ENCODE measurements at places on chromosomes 2 and 18.

- no peak for DNase-seq
These were observed 71.2 kb downstream of the SPATS2L start for GRCh38 chr2:200377355-200378336.

- no peak for DNase-seq
These were observed 39.3 kb downstream of the TSHZ1 start for GRCh38 chr18:75249672-75250470.

DNA sequence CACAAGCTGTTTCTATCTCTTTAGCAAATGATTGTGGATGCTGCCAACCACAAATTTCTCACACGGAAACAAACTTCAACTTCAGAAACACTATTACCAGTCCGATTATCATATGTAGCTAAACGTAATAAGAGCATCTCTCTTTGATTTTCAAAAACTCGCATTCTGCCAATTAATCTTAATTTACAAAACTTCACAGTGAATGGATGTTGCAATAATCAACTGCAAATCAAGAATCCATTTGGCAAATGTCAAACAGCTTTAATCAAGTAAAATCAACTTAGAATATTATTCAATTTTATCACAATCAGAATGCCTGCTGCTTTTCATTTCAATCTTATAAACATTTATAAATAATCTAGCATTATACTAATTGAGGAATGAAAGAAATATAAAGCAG lies 54.2 kb downstream of the DTNB start:
- DNase-seq = no peak

- DNase-seq = no peak
These were observed 34.1 kb upstream of the NXPH2 start for GRCh38 chr2:138814123-138814898.

- no peak for DNase-seq
These were observed 976 bp upstream of the ACADL start for GRCh38 chr2:210226223-210226622.

GRCh38 chr2:37469126-37469525 lies 124.7 kb downstream of the QPCT start:
- DNase-seq = no peak

GRCh38 chr2:96860065-96861029 lies 2.5 kb upstream of the ANKRD39 start:
- DNase-seq = no peak

DNA sequence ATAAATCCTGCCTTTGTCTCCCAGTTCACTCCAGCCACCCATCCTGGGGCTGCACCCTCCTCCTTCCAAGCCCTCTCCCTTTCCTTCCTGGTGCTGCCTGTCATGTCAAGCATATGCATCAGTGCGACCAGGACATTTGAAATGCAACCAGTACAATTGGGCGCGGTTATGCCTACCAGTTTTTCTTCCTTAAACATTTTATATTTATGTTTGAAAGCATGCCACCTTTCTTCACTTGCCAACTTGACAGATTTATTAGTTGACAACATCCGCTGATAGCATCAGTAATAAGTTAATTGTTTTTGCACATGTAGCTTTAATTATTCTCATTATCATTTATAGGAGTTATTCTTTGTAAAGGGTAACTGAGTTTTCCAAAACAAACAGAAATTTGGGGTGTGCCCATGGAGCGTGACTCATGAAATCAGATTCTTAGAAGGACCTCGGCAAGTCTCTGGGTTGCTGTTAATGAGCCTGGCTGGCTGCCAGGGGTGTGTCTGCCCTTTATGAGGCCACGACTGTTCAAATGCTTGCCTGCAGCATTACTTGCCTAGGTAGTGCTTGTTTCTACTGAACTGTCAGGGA lies 32.8 kb upstream of the IL1B start:
- DNase-seq = no peak

GRCh38 chr2:46983065-46983801 lies 67.6 kb upstream of the MCFD2 start:
- DNase-seq = no peak

DNA sequence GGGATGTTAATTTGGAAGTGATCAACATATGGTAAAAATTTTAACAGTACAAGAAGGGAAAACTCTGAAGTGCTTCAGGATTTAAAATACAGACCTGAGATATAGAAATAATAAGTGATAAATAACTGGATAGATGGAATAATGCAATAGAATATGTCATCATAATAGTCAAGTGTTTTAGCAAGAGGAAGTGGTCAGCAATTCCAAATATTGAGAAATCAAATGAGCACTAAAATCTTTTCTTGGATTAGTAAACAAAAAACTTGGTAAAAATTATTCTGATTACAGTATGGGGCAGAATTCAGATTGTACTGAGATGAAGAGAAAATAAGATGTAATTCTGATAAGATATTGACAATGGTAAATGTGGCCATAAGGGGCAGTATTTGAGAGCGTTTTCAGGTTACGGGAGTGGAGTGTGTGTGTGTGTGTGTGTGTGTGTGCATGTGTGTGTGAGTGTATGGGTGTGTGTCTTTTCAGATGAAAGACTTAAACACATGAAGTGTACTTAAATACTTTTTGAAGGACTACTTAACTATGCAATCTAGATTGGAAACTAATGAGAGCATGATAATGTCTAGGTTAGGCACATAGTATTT lies 217.9 kb upstream of the ITGA4 start:
- DNase-seq = no peak

GRCh38 chr2:111055735-111056134 lies 65.0 kb upstream of the BCL2L11 start:
- DNase-seq = no peak

- DNase-seq = no peak
These were observed 35.1 kb upstream of the RASGRP3 start for GRCh38 chr2:33441235-33441810.

- no peak for DNase-seq
These were observed 106.9 kb upstream of the OTOS start for GRCh38 chr2:240247241-240247867.

GRCh38 chr2:234189230-234189629 lies 138.7 kb downstream of the SPP2 start:
- DNase-seq = no peak

DNA sequence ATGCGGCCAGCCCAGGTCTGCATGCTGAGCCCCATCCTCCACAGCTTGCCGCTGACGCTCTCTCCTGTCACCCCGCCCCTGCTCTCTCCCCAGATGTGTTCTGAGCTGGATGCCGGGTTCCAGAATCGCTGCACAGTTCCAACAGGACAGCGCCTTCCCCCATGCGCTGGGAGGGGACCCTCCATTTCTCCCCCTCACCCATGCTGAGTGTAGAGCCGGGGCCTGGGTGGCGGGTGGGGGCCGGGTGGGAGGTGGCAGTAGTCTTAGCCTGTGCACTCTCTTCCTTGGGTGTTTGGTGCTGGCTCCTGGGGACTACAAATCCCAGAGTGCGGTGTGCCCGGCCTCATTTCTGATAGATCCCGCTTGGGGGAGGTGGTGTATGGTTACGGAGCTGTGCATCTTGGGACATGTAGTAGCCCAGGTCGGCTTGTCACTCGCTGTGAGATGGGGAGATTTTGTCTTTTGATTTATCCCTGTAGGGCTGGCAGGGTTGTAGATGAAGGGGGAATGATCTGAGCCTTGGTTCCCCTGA lies 6.8 kb downstream of the DNAJB2 start:
- no peak for DNase-seq

DNA sequence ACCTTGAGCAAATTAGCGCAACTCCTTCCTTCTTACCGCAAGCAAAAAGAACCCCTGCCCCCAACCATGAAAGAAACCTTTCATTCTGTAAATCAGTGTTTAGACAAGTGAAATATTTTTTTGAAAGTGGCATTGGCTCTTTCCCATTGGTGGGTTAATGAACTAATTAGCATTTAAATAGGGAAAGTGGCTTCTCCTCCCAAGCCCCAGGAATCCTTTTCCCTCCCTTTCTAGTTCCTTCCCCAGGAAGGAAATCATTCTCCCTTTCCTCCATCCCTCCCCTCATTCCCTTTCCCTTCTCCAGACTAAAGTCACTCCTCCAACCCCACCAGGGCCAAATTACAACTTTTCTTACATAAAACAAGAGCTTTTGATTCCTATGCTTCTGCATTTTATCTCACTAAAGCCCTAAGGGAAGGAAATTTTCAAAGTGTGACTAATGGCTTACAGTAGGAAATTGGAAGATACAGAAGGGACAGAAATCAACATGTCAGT lies 22.9 kb upstream of the TYMS start:
- no peak for DNase-seq

DNA sequence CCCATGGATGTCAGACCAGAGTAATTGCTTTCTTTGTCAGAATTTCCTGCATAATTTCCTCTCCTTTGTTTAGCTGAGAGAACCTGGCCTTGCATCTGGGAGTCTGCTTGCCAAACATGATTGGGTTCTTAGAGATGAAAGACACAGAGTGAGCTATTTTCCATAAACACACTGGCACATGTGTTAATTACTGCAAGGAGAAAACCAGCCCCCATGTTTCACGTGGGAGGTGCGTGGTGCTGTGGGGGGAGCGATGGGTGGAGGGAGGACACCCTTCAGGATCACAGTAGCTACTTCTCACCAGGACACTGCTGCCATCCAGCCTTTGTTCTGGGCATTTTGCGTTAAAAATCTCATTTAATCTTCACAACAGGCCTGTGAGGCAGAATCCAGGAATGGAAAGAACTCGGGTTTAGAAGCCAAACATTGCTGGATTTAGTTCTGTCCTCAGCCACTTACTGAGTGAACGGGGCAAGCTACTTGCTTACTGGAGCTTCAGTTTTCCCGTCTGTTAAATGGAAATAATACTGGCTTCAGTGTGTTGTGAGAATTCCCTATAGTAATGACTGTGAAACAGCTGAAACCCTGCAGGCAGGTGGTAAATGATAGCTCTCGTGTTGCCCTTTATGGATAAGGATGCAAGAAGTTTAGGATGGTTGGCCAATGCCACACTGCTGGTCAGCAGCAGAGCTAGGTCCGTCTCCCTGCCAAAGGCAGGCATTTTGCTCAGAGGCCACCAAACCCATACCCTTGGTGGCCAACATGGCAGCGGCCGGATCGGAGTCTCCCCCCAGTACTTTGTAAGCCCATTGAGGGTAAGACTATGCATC lies 100.1 kb upstream of the ASAP2 start:
- no peak for DNase-seq

- peak; percentile 36 for DNase-seq
These were observed 95.5 kb downstream of the DYSF start for GRCh38 chr2:71548646-71549425.

DNA sequence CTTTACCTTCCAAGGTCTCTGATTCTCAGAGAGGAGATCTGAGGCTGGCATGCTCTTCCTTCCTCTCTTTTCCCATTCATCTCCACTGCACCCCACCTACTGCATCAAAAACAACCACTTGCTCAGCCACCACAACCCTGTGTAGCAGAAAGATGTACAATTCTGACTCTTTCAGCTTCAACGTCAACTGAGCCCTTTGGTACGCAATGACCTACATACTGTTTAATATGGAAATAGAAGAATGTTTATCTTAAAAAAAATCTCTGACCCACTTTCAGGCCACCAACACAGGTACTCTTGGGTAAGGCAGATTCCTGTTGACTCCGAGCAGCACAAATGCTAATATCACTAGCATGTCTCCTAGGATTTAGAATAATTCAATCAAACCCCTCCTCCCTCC lies 76.2 kb upstream of the AFF3 start:
- no peak for DNase-seq

DNA sequence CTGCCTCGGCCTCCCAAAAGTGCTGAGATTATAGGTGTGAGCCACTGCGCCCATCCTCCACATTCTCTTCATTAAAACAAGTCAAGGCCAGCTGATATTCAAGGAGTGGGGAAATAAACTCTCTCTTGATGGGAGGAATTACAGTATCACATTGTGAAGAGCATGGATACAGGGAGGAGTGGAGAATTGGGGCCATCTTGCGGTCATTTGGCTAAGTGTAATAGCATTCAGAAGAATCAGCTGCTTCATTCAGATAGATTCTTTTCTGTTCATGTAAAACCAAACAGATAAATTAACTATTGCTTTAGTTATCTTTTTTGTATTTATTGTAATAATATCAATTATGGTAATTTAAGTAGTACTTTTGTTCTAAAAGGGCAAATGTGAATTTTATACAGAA lies 156.3 kb downstream of the UBR3 start:
- no peak for DNase-seq

DNA sequence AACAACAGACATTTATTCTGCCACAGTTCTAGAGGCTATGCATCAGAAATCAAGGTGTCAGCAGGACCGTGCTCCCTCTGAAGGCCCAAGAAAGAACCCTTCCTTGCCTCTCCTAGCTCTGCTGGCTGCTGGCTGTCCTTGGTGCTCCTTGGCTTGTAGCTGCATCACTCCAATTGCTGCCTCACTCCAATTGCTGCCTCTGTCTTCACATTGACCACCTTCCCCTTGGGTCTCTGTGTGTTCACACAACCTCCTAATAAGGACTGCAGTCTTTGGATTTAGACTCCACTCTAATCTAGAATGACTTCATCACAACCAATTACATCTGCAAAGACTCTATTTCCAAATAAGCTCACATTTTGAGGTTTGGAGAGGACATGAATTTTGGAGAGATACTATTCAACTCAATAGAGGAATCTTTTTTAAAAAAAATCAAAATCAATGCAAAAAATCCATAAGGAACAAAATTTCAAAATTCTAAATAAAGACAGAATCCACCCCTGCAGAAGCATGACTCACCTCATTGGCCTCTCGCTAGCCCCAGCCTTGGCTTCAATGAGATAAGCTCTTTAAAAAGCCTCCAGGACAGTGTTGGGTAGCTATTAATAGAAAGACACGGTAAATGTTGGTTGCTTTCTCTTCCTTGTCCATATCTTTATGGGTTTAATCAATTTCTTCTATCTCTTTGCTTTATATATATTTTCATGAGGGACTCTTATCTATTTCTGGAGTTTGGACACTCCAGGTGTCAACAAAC lies 267.6 kb upstream of the MGAT5 start:
- DNase-seq = no peak

DNA sequence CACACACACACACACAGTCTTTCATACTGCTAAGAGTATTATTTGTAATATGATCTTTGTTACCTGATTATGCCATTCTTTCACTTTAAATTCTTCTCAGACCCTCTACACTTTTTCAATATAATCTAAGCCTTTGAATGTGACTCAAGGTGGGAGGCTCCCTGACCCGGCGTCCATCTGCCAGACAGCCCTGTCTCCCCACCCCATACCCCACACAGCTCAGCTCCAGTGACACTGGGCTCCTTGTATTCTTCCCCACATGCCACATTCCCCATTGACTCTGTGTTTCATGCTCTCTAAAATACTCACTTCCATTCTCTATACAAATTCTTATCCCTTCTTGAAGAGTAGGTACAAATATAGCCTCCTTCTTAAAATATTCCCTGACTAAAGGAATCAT lies 442.2 kb downstream of the TGIF1 start:
- no peak for DNase-seq

GRCh38 chr2:28648147-28648546 lies 103.5 kb upstream of the PPP1CB start:
- DNase-seq = no peak

Data from stimulated activated CD8-positive, alpha-beta memory T cell treated with anti-CD3 and anti-CD28 coated beads, Interleukin-7, amount 100 ng/mL, for 1 hour (primary cell).